Astrocyte (in vitro differentiated cells and primary cell): ENCODE measurements at places on chromosomes 2 and 18. TPM values are rescaled to one million over a fixed set of nuclear protein-coding genes. Genes with fewer than 3 reads are reported as not detected.

DNA sequence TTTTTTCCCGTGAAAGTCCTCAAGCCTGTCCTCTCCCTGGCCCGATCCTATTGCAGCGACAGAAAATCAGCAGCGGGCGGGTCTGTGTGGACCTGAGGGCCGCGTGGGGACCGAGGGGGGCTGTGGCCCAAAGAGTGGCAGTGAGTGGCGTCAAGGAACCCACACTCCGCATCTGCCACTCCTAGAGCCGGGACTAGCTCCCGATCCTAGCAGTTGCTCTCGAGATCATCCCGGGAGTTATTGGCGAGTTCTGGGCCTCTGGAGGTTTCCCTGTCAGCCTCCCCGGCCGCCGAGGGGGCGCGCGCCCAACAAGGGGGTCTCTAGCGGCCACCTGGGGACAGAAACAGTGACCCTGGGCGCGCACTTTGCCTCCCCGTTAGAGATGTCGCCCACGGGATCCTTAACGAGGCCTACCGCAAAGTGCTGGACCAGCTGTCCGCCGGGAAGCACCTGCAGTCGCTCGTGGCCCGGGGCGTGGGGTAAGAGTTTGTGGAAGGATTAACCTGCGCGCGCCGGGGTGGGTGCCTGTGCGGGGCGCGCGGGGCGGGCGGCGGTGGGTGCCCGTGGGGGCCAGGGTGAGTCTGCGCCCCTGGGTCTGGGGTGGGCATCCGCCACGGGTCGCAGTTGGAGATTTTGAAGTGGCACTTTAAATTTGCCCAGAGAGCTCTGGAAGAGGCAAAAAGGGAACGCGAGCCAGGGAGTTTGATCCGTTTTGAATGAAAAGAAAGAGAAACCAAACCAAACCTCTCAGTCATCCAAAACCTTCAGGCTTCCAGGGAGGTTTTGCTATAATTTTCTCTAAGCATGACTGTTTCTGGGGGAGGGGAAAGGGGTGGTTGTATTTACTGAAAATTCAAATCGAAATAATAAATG is 3.5 kb downstream of the ADCYAP1 start:
- no peaks in the 10 kb centered on the region for H3K36me3 ChIP-seq
- no peak for DNase-seq
- H3K27ac ChIP-seq: no peak overlapping the region

GRCh38 chr2:218029366-218030360 is 26.9 kb upstream of the TNS1 start:
- no peak overlapping the region for H3K4me3 ChIP-seq
- no peak overlapping the region for H3K27ac ChIP-seq
- DNase-seq: no peak
- H3K36me3 ChIP-seq: no peaks in the 10 kb centered on the region
- peaks cover 14% of the 10 kb centered on the region for H3K27me3 ChIP-seq
- no peaks in the 10 kb centered on the region for H3K4me1 ChIP-seq

DNA sequence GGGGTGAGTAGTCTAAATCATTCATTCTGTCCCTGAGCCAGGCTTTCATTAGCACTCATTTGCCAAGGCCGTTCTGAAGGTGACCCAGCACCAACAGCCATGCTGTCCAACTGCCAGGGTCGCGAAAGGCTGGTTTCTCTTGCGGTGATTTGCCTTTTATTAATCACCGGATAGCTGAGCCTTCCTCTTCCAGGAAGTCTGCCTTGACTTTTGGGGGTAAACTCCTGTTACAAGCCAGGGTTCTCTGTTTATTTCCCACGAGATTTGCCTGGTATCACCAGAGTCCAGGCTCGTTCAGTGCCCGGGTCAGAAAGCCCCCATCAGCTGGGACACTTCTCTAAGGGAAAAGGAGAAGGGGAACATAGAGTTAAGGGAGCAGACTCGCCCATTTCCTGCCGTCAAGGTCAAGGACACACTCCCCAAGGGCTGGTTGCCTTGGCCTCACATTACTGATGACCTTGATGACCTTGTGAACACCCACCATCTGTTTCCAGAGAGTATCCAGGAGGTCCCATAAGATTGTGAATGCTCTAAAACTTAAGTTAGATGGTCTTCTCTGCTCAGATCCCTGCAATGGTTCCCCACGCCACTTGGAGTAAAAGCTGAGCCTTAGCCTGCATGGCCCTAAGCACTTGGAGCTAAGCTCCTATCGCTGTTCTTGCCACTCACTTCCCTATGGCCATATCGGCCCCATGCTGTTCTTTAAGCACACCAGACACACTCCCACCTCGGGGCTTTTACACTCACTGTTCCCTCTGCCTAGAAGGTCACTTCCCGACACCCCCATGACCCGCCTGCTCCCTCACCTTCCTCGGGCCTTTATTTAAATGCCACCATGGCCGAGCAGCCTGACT is 118.0 kb upstream of the STPG4 start:
- peaks cover 27% of the 10 kb centered on the region for H3K4me1 ChIP-seq
- H3K4me3 ChIP-seq: no peak overlapping the region
- H3K27ac ChIP-seq: no peak overlapping the region
- no peak for DNase-seq
- H3K27me3 ChIP-seq: no peaks in the 10 kb centered on the region

DNA sequence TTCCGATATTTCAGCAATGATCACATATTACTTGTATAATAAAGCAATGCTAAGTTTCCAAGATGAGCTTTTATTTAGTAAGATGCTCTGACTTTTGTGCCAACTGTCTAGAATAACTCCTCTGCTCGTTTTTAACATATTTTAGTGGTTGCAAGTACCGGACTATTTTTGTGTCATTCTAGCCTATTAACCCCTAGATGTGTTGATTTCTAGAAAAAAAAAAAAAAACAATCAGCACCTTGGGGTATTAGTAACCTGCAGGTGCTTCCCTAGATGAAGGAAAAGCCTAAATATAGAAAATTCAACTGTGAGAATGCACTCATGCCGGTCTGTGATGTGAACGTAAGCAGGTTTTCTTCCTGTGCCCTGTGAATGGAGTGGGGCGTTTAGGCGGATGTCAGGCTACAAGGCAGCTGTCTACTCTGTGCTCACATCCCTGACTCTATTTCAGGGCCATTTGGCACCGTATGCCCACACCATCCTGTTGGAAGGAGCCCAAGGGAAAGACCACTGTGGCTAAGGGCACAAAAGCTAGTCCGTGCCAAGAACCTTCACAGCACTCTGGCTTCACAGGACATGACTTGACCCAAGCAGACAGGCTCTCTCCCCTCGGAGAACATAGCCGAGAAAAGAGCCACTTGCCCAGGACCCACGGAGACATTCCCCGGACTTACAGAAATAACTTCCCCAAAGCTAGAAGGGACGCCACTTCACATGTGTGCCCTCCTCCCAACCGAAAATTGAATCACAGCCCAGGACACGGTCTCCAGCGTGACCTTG is 60.9 kb upstream of the AGAP1 start:
- peaks cover 6% of the 10 kb centered on the region for H3K27me3 ChIP-seq
- H3K27ac ChIP-seq: no peak overlapping the region
- H3K36me3 ChIP-seq: no peaks in the 10 kb centered on the region
- H3K4me1 ChIP-seq: no peaks in the 10 kb centered on the region

GRCh38 chr2:137096693-137097092 is 331.3 kb downstream of the THSD7B start:
- H3K27me3 ChIP-seq: no peaks in the 10 kb centered on the region
- H3K4me1 ChIP-seq: no peaks in the 10 kb centered on the region
- no peak for DNase-seq
- no peak overlapping the region for H3K27ac ChIP-seq

GRCh38 chr2:165633431-165633830 is 160.6 kb downstream of the GALNT3 start:
- H3K27ac ChIP-seq: no peak overlapping the region
- no peaks in the 10 kb centered on the region for H3K36me3 ChIP-seq
- no peaks in the 10 kb centered on the region for H3K4me1 ChIP-seq
- DNase-seq: no peak

DNA sequence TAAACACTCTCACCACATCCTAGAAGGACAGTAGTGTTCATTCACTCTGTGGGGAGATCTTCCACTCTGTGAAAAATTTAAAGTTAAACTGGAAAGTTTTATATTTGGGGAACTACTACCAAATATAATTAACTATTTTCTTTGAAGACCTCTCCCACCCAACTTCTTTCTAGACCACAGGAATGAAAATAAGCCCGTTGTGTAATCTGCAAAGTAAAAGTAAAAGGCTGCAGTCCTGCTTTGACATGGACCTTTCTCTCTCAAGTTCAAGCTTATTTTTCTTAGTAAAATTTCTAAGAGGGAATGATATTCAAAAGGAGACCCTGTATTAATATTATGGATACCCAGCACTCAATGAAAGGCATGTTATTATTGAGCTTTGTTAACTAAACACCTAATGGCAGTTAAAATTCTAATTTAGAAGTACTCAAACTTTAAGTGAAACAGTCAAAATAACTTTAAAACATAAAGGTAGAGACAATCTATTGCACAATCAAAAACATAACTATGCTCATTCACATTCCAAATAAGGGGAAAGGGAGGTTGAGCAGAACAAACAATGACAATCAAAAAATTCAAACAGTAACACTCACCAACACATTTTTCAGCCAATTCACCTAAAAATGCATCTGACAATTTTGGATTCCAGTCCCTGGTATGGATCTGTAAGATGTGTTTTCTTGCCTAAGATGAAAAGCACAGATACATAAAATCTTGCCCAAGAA is 98.5 kb downstream of the ATAD2B start:
- H3K4me3 ChIP-seq: no peak overlapping the region
- no peaks in the 10 kb centered on the region for H3K27me3 ChIP-seq
- DNase-seq: peak; percentile 18
- H3K36me3 ChIP-seq: no peaks in the 10 kb centered on the region
- no peak overlapping the region for H3K27ac ChIP-seq

DNA sequence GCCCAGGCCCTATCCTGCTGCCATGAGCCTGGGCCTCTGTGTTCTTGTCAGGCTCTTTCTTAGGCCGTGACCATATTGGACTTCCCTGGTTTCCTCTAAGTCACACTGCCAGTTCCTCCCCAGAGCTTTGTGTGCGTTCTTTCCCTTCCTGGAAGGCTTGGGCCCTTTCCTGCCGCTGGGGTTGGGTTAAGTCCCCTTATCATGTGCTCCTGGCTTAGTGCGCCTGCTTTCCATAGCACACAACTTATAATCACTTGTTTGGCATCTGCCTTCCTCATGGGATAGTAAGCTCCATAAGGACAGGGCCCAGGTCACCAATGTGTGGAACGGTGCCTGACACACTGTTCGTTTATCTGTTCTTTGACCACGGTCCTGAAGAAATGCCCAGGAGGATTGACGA is 31.3 kb downstream of the NIFK start:
- no peak for DNase-seq
- no peaks in the 10 kb centered on the region for H3K36me3 ChIP-seq
- no peak overlapping the region for H3K27ac ChIP-seq
- H3K27me3 ChIP-seq: no peaks in the 10 kb centered on the region
- peaks cover 6% of the 10 kb centered on the region for H3K4me1 ChIP-seq
- no peak overlapping the region for H3K4me3 ChIP-seq

DNA sequence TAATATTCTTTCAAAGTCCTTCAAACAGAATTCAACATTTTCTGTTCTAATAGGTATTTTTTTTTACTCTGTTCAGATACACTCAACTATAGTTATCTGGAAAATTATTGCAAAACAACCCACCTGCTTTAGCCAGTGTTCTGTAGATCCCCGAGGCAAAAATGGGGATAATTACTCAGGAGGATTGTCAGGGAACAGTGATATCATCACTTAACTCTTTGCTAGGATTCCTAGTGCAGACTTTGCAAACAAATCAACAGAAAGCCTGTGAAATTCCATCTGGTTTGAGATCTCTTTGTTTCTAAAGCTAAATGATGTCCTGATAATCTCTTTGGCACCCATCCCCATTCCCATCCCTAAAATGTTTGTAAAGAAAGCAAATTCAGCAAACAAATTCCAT is 413.6 kb upstream of the MEIS1 start:
- DNase-seq: no peak
- H3K4me1 ChIP-seq: no peaks in the 10 kb centered on the region
- H3K36me3 ChIP-seq: no peaks in the 10 kb centered on the region
- H3K4me3 ChIP-seq: no peak overlapping the region
- no peak overlapping the region for H3K27ac ChIP-seq
- H3K27me3 ChIP-seq: no peaks in the 10 kb centered on the region

DNA sequence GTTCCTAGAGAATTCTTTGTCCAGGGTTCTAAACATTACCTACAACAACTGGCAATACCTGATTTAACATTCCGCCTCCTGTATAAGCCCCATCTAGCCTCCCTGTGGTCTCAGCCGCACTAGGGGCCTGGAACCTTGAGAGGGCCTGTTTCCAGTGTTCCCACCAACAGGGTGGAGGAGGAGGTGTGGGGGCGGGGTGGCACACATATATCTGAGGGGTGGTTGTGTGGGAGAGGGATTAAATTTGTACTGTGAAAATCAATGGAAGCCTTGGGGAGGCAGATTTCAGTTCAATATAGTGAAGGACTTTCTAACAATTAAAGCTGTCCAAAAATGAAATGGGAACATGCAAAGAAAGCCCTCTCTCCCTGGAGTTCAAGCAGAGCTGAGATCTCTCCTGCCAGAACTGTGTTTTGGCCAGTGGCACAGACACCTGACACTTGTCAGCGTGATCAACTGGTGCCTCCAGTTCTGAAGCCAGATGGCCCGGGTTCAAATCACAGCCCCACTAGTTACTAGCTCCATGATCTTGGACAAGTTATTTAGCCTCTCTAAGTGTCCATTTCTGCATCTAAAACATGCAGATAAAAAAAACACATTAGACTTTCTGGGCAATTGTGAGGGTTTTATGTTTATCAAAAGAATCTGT is 17.0 kb upstream of the FZD7 start:
- H3K4me3 ChIP-seq: no peak overlapping the region
- H3K27me3 ChIP-seq: no peaks in the 10 kb centered on the region
- no peaks in the 10 kb centered on the region for H3K36me3 ChIP-seq
- no peak for DNase-seq
- H3K27ac ChIP-seq: no peak overlapping the region

- no peaks in the 10 kb centered on the region for H3K36me3 ChIP-seq
- DNase-seq: peak; percentile 98
- peak overlapping the region; percentile 21 for H3K4me3 ChIP-seq
- peaks cover 64% of the 10 kb centered on the region for H3K4me1 ChIP-seq
- H3K27me3 ChIP-seq: no peaks in the 10 kb centered on the region
Observed at GRCh38 chr2:127083819-127084503, 23.0 kb downstream of the BIN1 start.

GRCh38 chr2:240614391-240614790 is 10.9 kb upstream of the GPR35 start:
- no peaks in the 10 kb centered on the region for H3K27me3 ChIP-seq
- H3K27ac ChIP-seq: no peak overlapping the region
- H3K36me3 ChIP-seq: no peaks in the 10 kb centered on the region
- no peak overlapping the region for H3K4me3 ChIP-seq
- DNase-seq: no peak
- no peaks in the 10 kb centered on the region for H3K4me1 ChIP-seq

Gene DCC
- total RNA-seq: 2.0 and 2.6 TPM in 2 replicates

Gene TSGA10
- 2.4 and 3.9 TPM in 2 replicates for total RNA-seq

Gene NEURL3
- 0.34 and 0.38 TPM in 2 replicates for total RNA-seq
